HS-27A (cell line): ENCODE measurements at places on chromosomes 12 and 14.

DNA sequence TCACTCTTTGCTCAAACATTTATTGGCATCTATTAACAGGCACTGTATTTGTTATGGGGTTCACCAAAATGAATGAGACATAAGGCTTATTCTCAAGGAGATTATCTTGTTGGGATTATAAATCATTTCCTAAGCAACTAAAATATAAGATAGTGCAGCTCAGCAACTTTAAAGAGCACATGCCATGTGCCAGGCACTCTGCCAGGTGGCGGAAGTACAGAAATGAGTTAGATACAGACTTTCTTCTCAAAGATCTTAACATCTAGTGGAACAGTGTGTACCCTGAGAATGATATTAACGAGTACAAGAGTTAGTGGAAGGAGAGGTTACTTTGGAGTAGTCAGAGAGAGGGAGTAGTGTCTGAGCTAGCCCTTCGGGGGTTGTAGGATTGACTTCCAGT lies 28.4 kb upstream of the TOMM20L start:
- DNase-seq = no peak

DNA sequence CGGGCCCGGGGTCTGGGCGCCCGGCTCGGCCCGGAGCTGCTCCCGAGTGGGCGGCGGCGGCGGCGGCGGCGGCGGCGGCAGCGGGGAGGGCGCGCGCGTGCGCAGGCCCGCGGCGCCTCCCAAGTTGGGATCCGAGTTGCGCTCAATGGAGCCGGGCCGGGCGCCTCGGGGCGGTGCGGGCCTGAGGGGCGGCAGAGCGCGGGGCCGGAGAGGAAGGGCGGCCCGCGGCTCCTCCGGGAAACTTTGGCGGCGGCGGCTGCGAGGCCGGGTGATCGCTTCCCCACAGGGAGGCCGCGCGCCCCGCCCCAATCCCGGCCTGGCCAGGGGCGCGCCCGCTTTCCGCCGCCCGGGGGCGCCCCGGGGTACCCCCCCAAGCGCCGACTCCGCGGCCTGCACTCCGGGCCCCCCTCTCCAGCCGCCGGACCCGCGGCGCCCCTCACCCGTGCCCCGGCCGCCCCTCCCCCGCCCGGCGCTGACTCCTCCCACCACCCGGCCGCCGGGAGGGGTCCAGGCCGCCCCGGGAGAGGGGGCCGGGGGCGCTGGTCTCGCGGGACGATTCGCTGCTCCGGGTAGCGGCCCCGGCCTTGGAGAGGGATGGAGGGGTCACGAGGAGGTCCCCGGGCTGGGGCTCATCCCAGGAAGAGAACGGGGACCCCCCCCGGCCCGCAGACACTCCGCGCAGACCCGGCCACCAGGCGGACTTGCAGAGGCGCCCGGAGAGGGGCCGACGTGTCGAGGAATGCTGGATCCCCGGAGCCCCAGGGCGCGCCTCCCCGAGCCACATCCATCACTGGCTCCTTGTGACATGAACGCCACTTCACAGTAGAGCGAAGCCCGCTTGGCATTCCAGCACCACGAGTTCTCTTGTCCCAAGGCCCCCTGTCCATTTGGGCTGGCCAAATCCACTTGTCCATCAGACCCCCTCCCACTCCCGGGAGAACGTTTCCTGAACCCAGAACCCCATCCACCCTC lies at the start of gene RILPL1:
TSS of gene RILPL1 (minus strand) at position 48 of the 972 bp plus-strand sequence. CDS start 237 bp downstream, outside the sequence.
- no peak for DNase-seq

DNA sequence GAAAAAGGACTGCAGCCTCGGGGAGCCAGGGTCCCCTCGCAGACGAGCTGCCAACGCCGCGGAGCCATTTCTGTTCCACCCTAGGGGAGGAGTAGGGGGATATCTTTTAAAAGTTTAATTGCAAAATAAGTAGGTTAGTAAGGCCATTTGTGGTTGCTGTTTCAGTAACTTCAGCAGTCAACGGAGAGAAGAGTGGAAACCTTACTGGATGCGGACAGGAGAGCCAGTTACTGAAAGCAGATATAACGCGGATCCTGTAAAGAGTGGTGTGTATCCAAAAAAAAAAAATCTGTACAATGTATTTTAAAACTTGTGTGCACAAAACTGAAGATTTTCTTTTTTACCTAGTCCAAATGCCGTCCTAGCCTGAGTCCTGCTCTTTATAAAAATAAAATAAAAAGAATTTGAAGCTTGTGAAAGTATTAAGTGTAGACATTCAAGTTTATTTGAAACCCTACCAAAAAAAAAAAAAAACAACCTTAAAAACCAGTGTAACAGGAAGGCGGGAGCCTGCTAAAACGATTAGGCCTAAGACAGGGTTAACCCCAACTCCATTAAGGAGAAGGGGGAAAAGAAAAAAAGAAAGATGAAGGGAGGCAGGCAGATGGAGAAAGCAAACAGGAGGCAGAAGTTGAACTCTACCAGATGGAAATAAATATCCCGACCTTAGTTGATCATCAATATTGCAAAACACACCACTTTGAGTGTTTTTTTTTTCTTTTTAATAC lies 1.0 kb upstream of the BTG1 start:
- no peak for DNase-seq

- peak; percentile 94 for DNase-seq
Observed at GRCh38 chr12:118052324-118053070, 8.5 kb downstream of the WSB2 start.

DNA sequence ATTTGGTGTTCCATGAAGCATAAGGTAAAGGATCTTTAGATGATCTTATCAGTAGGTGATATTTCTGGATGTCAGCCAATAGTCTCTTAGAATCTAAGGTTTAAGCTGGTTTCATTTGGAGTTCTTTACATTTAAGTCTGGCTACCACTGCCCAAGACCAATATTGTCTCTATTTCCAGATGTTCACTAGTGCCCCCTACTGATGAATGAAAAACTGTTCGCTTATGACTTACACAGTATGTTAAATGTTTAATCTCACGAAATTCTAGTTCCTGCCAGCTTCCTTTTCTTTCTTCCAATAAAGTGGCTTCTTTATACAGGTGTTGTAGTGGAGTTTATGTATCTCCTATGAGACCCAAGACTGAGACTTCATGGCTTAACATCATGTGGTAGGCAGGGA lies 31.8 kb upstream of the MIS18BP1 start:
- DNase-seq = no peak

GRCh38 chr14:29274890-29275596 lies 508.5 kb downstream of the FOXG1 start:
- DNase-seq = no peak

GRCh38 chr12:8035440-8036010 lies 3.0 kb downstream of the FOXJ2 start:
- DNase-seq = no peak

DNA sequence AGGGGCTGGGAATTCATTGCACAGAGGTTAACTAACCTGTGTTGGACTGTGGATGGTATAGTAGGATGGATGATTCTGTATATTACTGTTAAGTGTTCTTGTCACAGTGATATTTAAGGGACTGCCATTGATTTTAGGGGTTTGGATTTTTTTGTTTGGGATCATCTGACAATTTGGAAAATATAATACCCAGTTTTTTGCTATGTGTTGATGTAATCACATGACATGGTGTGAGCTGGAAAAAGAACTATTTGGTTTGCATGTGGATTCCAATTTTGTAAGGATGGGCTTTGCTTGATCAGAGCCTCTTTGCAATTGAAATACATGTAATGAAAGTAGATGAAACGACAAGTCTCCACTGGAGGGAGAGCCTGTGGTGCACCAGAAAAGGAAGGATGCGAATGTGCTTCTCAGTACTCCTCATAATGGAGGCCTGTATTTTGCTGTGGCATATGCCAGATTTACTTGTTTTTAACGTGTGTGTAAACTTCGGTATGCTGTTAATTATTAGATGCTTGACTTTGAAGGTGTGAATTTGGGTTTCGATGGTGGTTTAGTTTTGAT lies 2.7 kb downstream of the DYRK2 start:
- DNase-seq = no peak

- no peak for DNase-seq
Observed at GRCh38 chr12:120119271-120119973, 2.9 kb upstream of the RAB35 start.

- DNase-seq = peak; percentile 20
Observed at GRCh38 chr12:116982791-116983411, 72.2 kb downstream of the FBXW8 start.

DNA sequence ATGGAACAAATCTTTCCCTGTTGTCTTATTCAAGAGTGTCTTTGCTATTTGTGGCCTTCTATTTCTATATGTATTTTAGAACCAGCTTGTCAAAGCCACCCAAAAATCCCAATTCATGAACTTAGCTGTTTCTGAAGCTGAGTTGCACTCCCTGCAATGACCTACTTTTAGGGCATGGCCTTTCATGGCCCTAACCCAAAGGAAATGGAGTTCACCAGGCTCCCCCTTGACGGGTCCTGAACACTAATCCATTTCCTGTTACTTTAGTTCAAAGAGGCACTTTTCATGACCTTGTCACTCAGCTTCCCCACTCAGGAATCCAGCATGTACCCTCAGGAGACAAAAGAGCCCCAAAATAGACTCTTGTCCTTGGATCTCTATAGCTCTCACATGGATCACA lies 7.6 kb downstream of the TMED8 start:
- DNase-seq = no peak

GRCh38 chr12:128138125-128138524 lies 128.8 kb upstream of the TMEM132C start:
- no peak for DNase-seq

DNA sequence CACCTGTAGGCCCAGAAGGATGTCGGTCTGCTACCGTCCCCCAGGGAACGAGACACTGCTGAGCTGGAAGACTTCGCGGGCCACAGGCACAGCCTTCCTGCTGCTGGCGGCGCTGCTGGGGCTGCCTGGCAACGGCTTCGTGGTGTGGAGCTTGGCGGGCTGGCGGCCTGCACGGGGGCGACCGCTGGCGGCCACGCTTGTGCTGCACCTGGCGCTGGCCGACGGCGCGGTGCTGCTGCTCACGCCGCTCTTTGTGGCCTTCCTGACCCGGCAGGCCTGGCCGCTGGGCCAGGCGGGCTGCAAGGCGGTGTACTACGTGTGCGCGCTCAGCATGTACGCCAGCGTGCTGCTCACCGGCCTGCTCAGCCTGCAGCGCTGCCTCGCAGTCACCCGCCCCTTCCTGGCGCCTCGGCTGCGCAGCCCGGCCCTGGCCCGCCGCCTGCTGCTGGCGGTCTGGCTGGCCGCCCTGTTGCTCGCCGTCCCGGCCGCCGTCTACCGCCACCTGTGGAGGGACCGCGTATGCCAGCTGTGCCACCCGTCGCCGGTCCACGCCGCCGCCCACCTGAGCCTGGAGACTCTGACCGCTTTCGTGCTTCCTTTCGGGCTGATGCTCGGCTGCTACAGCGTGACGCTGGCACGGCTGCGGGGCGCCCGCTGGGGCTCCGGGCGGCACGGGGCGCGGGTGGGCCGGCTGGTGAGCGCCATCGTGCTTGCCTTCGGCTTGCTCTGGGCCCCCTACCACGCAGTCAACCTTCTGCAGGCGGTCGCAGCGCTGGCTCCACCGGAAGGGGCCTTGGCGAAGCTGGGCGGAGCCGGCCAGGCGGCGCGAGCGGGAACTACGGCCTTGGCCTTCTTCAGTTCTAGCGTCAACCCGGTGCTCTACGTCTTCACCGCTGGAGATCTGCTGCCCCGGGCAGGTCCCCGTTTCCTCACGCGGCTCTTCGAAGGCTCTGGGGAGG lies at the start of gene LTB4R:
TSS of gene LTB4R (plus strand) at position 857 of the 959 bp plus-strand sequence. CDS start 4,150 bp downstream, outside the sequence.
- no peak for DNase-seq

- DNase-seq = no peak
Observed at GRCh38 chr14:73245480-73246325, 8.4 kb downstream of the PAPLN start.

DNA sequence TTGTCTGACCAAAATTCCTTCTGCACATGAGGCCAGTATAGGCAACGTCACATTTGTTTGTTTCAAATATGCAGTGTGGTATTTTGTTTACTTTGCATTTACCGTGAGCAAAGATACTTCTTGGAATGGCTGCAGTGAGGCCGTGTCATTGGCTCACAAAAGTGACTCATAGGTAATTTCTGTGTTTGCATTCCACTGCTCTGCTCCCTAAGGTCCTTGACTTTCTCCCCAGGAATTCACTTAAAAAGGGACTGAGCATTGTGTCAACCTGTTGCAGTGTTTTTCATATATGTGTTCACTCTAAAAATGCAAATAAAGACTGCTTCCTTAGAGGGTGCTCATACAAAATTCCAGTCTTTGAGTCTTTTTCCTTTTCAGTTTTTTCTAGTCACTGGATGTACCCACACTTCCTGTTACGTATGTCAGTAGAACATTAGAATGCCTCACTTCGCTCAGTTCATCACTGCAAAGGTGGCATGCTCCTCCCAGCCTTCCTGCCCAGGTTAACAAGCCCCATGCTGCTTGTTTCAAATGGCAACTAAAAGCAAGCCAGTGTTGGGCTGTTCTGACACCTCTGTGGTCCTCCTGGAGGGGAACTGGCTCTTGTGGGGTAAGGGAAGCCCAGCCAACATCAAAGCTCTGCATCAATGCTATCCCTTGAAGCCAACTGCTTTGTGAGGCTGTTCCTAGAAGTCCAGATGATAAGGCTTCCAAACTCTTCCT lies 9.1 kb downstream of the C12orf76 start:
- peak; percentile 80 for DNase-seq

- DNase-seq = no peak
Observed at GRCh38 chr12:68790081-68790951, 17.7 kb upstream of the MDM2 start.

DNA sequence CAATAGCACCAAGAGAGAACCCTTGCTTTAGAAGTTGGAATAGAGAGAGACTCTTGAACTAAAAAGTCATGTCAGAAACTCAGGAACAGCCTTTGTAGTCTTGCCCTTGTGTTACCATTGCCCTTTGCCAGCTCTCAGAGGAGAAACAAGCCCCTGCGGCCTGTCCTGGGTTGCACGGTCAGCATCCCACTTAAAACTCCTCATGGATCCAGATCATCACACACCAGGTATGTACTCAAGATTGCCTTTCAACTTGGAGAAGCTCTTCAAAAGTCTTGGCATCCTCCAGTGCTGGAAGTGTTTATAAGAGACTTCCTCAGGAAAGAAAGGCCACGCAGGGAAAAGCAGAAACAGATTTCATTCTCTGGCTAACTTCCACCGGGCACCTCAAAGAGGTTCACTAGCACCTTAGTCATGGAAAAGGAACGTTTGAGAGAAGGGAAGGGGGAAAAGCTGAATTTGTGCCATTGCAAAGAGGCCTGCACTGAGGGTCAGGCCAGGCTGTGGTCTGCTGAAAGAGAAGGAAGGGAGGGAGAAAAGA lies 594.2 kb downstream of the MED13L start:
- no peak for DNase-seq

DNA sequence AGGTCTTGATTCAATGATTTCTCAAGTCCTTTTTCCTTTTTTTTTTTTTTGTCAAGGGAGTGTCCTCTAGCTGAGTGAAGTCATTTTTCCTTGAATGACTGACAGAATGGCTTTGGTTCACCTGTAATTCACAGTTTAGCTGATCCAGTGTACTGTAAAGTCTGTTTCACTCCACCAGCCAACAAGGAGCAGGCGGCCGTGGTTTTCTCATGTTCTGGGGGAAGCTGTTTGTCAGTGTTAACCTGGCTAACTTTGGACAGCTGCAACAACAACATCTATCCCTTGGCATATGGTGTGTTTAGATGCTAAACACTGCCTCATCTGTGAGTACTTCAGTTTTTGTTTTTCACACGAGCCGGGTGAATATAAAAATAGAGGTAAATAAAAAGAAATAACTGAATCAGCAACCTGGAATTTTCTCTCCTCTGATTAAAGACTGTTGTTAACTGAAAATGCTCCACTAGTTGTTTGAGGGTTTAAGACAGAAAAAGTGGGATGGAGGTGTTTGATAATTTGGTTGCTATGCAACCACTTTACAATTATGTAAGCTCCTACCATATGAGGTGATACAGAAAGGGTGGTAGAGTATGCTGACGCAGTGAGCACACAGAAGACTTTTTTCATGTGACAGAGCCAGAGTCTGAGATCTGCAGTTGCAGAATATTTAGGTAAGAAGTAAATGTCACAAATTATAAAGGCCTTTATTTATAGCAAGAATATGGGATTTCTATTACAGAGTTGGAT lies 50.3 kb upstream of the SLC2A13 start:
- no peak for DNase-seq

- no peak for DNase-seq
Observed at GRCh38 chr12:12461923-12462315, 100.7 kb downstream of the DUSP16 start.
